ENCODE measurements at places on chromosomes 16 and 17. TPM values are rescaled to one million over a fixed set of nuclear protein-coding genes. Genes with fewer than 3 reads are reported as not detected.

GRCh38 chr17:56680676-56681075 is 87.2 kb downstream of the NOG start:
- DNase-seq = no peak

- no peak for DNase-seq
These were observed 126.5 kb downstream of the ENGASE start for GRCh38 chr17:79201119-79201518.

- DNase-seq = no peak
These were observed 17.4 kb upstream of the COL1A1 start for GRCh38 chr17:50218771-50219315.

DNA sequence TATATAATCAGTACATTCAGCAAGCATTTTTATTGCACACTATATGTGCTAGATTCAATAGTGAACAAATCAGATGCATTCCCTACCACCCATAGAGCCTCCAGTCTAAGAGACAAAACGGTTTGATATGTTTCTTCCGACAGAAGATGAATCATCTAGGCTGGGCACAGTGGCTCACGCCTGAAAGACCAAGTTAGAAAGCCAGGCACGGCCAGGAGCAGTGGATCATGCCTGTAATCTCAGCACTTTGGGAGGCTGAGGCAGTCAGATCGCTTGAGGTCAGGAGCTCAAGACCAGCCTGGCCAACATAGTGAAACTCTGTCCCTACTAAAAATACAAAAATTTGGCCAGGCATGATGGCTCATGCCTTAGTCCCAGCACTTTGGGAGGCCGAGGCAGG is 18.3 kb upstream of the COPRS start:
- DNase-seq = no peak

Gene VTN
- 0.13 TPM for total RNA-seq

Gene MEFV
- not detected for total RNA-seq

All from H9 (cell line).